ENCODE measurements at places on chromosomes 2 and 18.

DNA sequence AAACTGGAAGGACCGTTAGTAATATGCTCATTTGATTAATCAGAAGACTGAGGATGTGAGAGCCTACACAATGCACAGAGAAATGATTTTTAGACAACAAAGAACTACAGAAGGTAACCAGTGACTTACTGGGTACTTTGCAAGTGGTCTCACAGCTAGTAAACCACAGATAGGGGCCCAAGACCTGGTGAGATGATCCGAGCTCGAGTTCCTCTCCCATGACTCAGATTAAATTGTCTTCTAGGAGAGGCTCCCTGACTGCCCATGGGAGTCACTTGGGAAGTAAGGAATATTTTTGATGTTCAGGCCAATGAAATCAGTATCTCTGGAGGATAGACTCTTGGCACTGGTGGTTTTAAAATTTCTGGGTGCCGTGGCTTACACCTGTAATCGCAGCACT, 220.2 kb downstream of the CLIP4 start:
- DNase-seq: no peak

- DNase-seq: peak; percentile 26
Measured at GRCh38 chr2:147782141-147782930, 62.5 kb upstream of the ACVR2A start.

GRCh38 chr2:26569216-26570082, 71.7 kb downstream of the CIB4 start:
- no peak for DNase-seq

DNA sequence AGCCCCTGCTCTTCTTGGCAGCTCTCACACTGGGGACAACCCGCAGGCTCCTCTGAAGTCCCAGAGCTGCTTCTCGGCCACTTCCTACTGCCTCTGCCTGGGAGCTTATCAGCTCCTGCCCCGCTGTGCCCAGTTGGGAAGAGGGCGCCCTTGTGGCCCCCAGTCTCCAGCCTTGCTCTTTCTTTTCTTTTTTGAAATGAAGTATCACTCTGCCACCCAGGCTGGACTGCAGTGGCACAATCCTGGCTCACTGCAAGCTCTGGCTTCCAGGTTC, 20.6 kb upstream of the ALPI start:
- DNase-seq: no peak

GRCh38 chr2:101873543-101873942, 118.2 kb upstream of the IL1R2 start:
- peak; percentile 38 for DNase-seq

- DNase-seq: peak; percentile 79
Measured at GRCh38 chr2:102147935-102148334, 5.4 kb downstream of the IL1R1 start.

- no peak for DNase-seq
Measured at GRCh38 chr2:233745073-233745755, 14.9 kb upstream of the UGT1A1 start.

GRCh38 chr2:241298673-241299072, 16.8 kb downstream of the HDLBP start:
- no peak for DNase-seq

GRCh38 chr2:74779587-74780135, 54.3 kb upstream of the HK2 start:
- DNase-seq: no peak

- DNase-seq: no peak
Measured at GRCh38 chr2:237530472-237531433, 35.6 kb upstream of the PRLH start.

DNA sequence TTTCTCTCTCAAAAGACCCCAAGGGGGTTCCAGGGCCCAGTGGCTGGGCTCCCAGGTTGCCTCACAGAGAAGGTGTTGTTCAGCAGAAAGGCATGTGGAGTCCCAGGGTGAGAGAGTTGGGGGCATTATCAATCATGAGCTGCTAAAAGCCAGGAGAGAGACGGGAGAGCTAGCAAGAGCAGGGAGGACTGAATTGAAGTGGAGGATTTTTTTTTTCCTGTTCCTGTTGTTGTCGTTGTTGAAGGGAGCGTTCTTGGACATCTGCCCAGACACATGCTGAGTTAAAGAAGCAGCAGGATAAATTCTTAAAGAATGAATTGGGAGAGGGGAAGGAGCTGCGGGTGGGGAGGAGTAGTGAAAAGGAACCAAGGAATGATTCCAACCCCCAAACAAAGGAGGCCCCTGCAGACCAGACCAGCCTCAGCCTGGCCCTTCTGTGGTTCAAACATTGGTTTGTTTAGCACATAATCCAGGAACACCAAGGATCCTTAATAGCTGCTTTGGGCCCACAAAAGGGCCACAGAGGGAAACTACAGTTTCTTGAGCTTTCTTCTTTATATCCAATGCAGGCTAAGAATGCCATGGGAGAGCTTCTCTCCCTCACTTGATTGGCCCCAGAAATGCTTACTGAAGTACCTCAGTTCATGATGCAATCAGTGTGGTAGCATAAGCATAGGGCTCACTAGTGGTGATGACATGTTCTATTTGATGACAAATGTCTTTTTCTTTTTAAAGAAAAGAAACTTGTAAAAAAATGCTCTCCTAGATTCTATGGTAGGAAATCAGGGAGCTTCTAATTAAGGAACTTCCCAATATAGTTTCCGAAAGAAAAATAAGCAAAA, 146.0 kb downstream of the SETBP1 start:
- DNase-seq: peak; percentile 97

- DNase-seq: no peak
Measured at GRCh38 chr2:169925968-169926367, 98.7 kb downstream of the UBR3 start.

DNA sequence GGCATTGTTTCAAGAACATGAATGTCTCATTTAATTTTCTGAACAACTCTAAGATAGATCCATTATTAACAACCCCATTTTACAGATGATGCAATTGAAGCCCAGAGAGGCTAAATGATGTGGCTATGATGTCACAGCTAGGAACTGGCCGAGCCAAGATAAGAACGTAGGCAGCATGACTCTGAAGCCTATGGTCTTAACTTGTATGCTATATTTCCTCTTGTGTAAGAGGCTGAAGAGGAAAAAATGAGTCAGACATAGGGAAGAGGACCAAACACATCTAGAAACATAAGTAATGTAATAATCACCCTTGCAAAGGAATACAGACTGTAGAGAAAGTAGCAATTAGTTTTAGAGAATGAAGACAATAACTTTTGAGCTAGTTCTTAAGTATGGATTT, 416.8 kb downstream of the FIGN start:
- DNase-seq: peak; percentile 88

- DNase-seq: no peak
Measured at GRCh38 chr2:74441690-74442482, at the start of gene RTKN. Gene RTKN, minus strand, starts transcription at chr2:74441937. Its CDS starts 121 bp downstream, at chr2:74441816.

DNA sequence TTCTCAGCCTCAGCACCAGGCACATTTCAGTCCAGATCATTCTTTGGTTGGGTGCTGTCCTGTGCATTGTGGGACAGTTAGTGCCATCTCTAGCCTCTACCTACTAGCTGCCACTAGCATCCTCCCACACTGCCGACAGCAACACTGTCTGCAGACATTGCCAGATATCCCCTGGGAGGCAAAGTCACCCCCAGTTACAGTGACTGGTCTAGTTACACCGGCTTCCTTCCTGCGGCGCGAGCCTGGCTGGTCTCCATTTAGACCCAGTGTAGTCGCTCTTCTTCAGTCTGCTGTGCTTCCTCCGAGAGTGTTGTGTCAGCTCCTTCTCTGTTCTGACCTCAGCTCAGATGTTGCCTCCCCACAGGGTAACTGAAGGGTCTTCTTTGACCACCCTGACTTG, 283.1 kb downstream of the PHLPP1 start:
- DNase-seq: no peak

DNA sequence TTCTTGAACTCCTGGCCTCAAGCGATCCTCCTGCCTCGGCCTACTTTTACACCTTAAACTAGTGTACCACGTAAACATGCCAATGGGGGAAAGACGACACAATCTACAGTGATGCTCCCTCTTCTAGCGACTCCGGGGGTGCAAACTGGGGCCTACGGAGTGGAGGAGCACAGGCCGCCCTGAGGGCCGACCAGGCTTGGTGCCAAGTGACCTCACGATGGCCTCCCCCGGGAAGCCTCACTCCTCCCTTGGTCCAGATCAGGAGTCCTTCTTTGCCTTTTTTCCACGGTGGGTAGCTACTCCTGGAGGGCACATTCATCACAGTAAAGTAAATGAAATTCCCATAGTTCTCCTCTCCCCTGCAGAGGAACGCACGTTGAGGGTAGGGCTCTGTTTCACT, 73.5 kb downstream of the HNRNPLL start:
- DNase-seq: no peak

DNA sequence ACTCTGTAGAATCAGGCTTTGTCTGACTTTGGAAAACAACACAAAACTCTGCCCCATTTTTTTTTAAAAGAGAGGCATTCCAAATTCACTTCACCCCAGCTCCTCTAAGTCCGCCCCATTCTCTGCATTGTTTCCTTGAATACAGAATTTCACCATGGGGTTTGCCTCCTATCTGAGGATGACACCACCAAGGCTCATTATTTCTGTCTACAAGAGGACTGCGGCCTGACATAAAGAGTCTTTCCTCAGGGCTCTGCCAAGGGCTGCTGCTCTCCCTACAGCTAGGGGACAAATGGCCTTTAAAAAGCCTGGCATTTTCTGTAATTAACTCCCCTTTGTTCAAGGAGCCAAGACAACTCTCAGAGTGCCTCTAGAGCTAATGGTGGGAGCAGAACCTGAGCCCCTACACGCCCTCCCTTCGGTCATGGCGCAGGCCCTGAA, 4.6 kb downstream of the CHST10 start:
- DNase-seq: no peak

- no peak for DNase-seq
Measured at GRCh38 chr18:63236406-63236805, 83.2 kb downstream of the BCL2 start.

DNA sequence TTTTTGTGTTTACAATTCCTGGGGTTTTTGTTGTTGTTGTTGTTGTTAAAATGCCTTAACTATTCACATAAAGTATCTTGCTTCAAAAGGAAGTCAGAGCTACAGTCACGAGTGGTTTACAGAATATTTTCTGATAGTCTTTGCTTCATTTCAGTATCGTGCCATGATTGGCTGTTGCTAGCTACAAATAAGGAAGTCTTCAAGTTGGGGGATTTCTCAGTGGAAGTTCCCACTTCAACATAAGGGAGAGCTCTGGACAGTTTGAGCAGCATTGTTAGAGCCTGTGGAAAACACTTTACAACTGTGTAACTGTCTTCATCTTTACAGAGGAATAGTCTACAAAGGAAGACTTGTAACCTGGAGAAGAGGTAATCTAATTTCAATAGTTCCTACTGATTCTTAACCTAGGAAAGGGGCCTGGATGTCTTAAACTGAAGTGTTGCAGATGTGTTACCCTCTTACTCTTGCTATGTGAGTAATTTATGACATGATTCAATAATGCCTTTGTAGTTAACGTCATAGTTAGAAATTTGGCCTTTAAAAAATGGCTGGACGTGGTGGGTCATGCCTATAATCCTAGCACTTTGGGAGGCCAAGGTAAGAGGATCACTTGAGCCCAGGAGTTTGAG, 23.4 kb upstream of the TANK start:
- peak; percentile 73 for DNase-seq

DNA sequence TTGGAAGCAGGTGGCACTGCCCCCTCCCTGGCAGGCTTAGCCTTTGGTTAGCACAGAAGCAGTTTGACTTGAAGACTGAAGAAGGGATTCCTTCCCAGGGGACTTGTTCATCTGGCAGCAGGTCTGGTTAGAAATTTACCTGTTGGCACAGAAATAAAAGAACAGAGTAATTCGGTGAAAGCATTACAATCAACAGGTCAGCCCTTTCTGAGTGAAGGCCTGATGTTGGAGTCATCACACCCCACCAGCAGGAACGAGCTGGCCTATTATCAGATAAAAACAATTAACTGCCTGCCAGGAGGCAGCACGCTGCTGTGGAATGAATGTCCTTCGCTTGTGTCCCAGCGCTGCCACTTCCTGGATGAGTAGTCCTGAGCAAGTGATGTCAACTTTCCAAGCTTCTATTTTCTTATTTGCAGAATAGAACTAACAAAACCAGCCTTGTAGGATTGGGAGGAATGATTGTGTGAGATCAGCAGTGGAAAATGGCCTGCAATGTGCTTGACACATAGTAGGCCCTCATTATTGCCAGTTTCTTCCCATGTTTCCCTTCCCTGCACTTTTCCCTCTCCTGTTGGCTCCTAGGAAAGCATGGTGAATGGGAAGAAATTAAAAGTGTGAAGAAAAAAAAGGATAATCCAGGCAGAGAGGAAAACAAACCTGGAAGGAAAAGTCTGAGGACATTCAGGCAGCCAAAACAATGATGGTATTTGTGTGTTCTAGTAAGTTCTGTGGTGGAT, 29.0 kb downstream of the LGALSL start:
- no peak for DNase-seq

GRCh38 chr2:199535445-199536177, 77.9 kb upstream of the SATB2 start:
- DNase-seq: no peak

DNA sequence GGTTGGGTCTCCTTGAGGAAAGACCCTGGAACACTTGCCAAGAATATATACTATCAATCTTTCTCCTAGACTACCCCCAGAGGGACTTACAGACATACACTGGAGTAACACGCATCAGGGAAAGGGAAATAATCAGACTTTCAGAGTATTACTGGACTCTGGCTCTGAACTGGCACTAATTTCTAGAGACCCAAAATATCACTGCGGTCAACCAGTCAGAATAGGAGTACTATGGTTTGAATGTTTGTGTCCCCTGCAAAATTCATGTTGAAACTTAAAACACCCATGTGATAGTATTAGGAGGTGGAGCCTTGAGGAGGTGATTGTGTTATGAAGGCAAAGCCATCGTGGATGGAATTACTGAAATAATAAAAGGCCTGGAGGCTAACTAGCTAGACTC, 323.7 kb downstream of the EN1 start:
- no peak for DNase-seq

GRCh38 chr2:212228743-212229171, 309.8 kb downstream of the ERBB4 start:
- peak; percentile 18 for DNase-seq

GRCh38 chr2:64394153-64394552, 59.8 kb upstream of the LGALSL start:
- no peak for DNase-seq

DNA sequence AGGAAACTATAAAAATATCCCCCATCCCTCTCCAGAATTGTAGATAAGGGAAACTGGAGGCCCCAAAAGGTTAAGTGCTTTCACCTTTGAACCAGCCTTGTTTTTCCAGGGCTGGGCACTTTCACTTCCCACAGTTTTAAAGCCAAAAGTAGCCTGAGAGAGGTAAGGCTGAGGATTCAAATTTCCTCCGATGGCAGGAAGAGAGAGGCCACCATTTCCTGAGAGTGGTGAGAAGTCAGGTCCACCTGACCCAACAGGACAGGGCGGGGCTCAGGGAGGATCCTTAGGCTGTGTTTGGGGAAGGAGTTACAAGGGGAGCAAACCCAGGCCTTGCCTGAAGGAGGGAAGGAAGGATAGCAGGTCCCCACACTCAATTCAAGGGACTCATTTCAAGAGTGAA, 4.7 kb upstream of the TEX261 start:
- DNase-seq: no peak

DNA sequence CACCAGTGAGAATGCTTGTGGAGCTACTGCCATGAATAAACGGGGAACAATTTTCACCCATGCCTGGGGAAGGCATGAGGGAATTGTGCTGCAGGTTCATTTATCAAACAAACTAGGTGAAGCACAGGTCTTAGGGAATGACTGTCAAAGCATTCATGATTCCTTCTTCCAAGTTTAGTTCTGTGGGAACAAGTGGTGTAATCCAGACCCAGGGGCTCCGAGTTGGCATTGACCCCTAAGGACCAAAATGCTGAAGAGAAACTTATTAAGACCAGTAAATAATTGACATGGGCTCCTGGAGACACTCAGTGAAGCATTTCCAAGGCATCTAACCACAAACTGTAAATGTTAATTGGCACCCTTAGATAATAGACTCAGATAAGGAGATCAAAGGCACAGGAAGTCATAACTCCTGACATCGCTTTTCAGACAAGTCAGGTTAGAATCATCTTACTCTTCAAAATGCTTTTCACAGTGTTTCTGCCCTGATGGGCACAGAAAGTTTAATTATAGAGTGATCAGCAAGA, 96.9 kb downstream of the SPP2 start:
- DNase-seq: no peak

Data from choroid plexus epithelial cell (primary cell).